ENCODE measurements at places on chromosomes 3 and 15.

DNA sequence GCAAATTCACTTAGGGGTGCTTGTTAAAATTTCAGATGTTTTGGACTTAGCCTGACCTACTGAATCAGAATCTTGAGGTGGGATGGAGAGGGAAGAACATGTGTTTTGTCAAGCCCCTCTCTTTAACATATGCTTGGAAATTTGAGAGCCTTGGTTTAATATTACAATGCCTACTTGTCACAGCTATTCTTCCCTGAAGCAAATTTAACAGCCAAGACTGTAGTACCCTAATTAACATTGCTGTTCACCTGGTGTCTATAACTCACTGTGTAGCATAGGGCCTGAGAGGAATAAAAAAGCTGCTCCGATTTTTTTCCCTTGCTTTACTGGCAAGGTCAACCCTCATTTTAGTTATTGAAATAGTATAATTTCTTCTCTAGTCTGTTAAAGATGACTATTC lies 880.1 kb downstream of the CADM2 start:
- DNase-seq, result no peak

DNA sequence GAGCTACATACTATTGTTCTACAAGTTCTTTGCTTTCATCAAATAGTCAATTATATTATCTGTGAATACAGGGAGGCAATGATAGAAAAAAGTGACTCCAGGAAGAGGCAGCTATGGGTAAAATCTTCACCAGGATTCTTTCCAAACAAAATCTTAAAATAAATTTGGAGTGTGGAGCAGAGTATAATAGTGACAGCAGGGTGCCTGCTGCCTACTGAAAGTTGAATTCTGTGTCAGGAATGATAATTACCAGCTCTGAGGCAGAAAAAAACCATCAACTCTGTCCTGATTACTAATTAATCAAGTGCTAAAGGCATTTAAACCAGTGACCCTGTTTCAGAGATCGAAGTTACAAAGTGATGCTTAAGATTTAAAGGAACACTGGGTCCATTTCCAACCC lies 148.0 kb downstream of the DIPK2A start:
- DNase-seq, result no peak

- no peak for DNase-seq
Observed at GRCh38 chr3:160124224-160124623, 101.0 kb upstream of the C3orf80 start.

- DNase-seq, result no peak
Observed at GRCh38 chr3:176341963-176342362, 855.3 kb downstream of the TBL1XR1 start.

- DNase-seq, result no peak
Observed at GRCh38 chr15:41789236-41789635, 15.0 kb downstream of the MAPKBP1 start.

- no peak for DNase-seq
Observed at GRCh38 chr3:123397921-123398785, 50.7 kb downstream of the ADCY5 start.

- no peak for DNase-seq
Observed at GRCh38 chr3:174397848-174398247, 461.3 kb upstream of the NAALADL2 start.

- no peak for DNase-seq
Observed at GRCh38 chr3:125647318-125648014, 52.2 kb upstream of the OSBPL11 start.

- no peak for DNase-seq
Observed at GRCh38 chr3:37989821-37990480, 635 bp upstream of the VILL start.

Data from CD4-positive, CD25-positive, alpha-beta regulatory T cell (primary cell).